ENCODE measurements at places on chromosomes 11 and 22.

GRCh38 chr11:25566298-25567200 lies 765.4 kb upstream of the ANO3 start:
- no peak for DNase-seq

- DNase-seq = peak; percentile 44
Observed at GRCh38 chr11:47905358-47906059, 57.4 kb upstream of the NUP160 start.

- no peak for DNase-seq
Observed at GRCh38 chr11:64764753-64765152, 5.0 kb upstream of the PYGM start.

DNA sequence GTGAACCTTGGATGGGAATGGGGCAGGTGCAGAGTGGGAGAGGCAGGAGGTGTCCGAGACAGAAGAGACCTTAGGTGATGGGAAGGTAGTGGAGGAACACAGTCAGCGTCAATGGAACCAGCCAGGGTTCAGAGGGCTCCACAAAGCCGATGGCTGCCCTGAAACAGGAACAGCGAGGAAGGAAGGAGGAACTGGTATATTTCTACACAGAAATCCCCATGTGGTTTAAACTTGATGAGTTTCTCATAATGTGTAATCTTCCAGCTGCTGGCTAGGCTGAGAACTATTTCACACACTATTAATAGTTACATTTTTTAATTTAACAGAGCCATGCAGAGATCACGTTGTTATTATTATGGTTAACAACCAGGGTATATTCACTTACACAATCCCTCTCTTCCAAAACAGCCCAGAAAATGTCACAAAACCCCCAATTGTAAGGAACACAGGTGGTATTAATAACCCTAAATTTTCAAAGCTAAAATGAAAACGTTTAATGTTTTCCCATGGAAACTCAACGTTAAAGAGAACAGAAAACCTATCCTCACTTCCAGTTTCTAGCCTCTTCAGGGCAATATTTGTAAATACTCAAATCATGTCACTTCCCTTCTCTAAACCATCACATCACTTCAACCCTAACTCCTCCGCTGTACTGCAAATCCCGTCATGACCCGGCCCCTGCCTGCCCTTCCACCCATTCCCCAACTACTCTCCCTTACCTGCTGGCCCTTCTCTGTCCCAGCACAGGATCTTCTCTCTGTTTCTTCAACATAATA lies 74.5 kb upstream of the ARFGAP3 start:
- DNase-seq = peak; percentile 95

DNA sequence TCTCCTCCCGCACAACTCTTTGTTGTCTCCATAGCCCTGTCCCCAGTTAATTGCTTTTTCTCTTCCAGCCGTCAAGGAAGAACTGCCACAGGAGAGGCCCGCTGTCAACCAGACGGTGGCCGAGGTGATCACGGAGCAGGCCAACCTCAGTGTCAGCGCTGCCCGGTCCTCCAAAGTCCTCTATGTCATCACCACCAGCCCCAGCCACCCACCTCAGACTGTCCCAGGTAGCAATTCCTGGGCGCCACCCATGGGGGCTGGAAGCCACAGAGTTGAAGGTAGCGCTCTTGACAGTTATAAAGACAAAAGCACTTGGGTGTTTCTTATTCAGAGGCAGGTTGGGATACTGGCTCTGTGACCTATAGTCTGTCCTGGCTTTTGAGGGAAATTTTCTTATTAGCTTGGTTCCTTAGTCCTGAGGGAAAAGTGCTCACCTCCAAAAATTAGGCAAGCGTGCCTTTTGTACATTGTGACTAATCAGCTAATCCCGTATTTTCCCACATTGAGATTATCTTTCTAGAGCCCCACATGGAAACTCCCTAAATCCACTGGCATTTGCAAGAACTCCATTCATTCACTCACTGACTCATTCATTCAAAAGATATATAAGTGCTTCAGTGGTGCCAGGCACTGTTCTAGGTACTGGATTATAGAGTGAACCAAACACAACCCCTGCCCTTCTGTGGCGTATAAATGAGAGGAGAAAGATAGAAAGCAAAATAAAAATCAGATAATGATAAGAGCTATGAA lies 65.9 kb downstream of the KREMEN1 start:
- no peak for DNase-seq

DNA sequence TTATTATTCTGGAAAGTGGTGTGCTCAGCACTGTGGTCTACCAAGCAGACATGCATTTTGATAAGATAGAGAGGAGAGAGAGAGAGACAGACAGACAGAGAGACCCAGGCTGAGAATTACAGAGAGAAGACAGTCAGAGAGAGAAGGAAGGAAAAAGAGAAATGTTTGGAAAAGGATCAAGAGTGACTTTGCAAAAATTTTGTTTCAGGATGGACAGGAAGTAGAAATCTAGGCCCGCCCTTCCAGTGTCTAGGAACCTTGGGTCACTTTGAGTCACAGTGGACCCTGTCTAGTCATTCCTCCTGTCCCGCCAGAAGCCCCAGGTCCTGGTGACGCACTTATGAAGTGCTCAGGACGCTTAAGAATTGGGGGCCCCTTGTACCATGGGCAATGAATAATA lies 166.7 kb downstream of the ST3GAL4 start:
- no peak for DNase-seq

All from inflammatory macrophage treated with lipopolysaccharide for 4 hours (primary cell).